ENCODE measurements at places on chromosomes 1 and 21.
A peak's percentile ranks its signal among the peaks of the same experiment; 100 is the strongest.

DNA sequence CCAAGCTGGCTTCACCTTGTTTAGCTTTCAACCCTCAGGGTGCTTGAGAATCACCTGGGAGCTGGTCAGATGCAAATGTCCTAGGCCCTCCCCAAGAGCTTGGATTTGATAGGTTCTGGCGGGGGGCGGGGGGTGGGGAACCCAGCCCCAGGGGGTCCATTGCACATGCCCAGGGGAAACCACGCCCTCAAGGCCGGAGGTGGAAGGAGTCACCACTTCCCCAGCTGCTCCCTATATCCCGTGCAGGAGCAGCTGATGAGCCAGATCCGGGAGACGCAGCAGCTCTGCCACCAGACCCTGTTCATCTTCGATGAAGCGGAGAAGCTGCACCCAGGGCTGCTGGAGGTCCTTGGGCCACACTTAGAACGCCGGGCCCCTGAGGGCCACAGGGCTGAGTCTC lies 5.8 kb downstream of the TOR3A start:
- DNase-seq, result no peak

DNA sequence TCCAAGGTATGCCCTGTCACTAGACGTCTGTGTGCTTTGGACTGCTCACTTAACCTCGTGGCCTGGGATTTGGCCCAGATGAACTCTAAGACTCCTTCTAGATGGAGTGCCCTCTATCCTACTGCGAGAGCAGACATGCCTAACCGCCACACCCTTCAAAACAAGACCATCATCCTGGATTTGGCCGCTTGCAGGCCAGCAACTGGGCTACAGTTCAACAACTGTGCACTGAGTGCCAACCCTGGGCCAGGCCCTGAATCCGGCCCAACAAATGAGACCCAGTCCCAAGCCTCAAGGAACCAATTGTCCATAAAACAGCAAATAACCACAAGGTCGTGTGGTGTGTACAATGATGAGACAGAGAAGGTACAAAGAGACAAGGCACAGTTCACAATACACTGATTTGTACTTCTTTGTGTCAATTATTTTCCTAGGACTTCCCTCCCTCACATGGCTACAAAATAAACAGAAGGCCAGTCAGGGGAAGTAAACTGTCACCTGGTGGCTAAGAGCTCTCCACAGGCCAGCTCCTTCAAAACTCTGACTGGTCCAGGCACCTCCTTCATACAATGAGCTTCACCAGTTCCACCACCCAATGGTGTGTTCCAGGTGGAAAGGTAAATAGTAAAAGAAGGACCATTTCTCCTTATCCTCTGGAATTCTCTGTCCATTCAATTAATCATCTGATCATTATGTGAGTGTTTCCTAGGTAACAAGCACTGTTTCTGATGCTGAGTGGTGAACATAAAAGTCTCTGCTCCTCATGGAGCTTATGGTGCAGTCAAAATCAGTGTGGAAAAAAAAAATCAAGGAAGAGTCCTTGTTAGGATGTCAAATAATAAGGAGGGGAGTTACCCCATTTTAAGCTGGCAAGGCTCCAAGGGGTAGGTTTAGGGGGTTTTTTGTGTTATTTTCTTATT lies 60.4 kb downstream of the CAPZB start:
- no peak for DNase-seq

DNA sequence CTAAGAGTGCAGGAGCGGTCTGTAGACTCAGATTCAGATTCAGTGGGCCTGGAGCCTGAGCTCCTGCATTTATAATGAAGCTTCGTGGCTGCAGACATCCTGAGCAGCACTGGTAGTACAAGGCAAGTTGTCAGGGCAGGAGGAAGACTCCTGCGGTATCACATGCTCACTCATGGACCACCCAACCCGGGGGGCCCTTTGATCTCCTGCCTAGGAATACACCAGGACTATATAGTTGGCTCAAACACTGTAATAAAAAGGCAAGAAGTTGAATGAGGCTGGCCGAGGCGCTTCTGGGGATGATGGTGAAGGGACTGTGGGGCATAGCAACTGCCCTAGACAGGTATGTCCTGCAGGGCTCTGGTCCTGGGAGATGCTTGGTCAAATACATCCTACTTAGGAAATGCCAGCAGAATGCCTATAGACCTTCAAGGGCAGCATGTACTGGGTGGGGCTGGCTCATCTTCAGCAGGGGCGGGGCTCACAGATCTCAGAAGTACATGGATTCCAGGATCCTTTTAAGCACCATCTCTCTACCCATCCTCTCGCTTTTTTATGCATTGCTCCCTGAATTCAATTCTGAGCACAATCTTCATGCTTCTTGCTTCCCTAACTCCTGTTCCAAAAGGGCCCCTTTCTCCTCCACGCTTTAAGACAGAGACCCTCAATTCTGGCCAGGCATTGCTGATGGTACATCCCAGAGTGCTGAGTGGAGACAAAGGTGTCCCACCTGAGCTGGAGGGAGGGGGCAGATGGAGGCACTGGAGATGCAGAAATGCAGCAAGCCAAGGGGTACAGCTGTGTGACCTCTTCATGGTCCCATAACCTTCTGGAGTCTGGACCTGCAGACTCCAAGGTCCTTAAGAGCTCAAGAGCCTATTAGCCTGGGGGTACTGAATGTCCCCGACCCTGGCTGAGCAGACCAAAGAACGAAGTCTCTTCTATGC lies 2.1 kb upstream of the RAP1GAP start:
- no peak for DNase-seq

DNA sequence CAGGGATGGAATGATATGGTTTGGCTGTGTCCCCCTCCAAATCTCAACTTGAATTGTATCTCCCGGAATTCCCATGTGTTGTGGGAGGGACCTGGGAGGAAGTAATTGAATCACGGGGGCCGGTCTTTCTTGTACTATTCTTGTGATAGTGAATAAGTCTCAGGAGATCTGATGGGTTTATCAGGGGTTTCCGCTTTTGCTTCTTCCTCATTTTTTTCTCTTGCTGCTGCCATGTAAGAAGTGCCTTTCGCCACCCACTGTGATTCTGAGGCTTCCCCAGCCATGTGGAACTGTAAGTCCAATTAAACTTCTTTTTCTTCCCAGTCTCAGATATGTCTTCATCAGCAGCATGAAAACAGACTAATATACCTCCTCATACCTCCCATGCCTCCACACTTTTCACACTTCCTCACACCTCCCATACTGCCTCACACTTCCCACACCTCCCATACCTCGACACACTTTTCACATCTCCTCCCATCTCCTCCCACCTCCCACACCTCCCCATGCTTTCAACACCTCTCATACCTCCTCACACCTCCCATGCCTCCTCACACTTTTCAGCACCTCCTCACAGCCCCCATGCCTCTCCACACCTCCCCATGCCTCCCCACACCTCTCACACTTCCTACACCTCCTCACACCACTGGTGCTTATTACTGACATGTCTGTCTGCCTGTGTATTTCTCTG lies 21.3 kb downstream of the GPR137B start:
- DNase-seq, result no peak

GRCh38 chr1:86915737-86916235 lies 1.4 kb downstream of the HS2ST1 start:
- DNase-seq, result no peak

- no peak for DNase-seq
These were observed 9.4 kb downstream of the POFUT2 start for GRCh38 chr21:45278156-45278911.

DNA sequence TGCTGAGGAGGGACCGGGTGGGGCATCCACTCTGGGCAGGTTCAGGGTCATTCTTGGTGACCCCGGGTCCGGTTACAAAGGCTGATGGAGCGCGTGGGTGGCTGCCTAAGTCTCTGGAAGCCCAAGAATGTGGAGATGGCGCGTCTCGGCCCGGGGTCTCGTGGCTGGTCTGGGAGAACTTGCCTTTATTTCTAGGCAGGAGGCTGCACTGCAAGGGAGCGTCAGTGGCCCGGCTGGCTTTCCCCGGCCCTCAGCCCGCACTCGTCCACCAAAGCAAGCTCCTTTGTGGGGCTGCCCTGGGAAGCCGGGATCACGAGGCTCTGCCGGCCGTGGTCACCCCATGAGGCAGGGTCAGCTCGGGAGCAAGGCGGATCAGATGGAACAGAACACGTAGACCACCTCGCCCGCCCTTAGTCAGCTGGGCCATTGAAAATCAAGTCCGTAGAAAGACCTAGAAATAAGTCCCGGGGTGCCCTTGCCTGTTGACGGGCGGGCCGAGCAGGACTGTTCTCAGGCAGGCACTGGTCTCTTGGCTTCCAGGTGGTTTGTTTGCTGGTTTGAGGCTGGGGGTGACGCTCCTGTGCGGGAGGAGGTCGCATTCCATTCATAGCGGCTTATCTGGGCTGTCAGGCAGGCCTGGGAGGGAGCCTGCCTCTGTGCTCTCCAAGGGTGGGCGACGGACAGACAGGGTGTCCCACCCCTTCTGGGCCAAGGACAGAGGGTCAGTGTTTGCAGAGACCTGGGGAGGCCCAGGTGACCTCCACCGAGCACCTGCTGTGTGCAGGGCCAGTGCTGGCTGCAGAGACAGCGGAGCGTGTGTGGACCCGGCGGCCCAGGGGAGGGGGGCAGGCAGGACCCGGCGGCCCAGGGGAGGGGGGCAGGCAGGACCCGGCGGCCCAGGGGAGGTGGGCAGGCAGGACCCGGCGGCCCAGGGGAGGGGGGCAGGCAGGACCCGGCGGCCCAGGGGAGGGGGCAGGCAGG lies 25.8 kb downstream of the COL18A1 start:
- no peak for DNase-seq

GRCh38 chr1:152018537-152018936 lies 18.3 kb downstream of the S100A11 start:
- DNase-seq, result no peak

DNA sequence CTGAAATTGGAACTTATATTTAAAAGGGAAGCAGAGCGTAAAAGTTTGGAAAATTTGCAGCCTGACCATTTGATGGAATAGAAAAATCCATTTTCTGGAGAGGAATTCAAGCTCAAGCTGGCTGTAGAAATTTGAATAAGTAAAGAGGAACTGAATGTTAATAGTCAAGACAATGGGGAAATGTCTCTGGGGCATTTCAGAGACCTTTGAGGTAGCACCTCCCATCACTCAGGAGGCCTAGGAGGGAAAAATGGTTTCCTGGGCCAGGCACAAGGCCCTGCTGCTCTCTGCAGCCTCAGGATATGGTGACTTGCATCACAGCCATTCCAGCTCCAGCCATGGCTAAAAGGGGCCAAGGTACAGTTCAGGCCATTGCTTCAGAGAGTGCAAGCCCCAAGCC lies 17.6 kb upstream of the TSHB start:
- no peak for DNase-seq

- no peak for DNase-seq
These were observed 99.4 kb downstream of the VAV3 start for GRCh38 chr1:107865627-107866026.

- no peak for DNase-seq
These were observed 30.4 kb downstream of the WNT9A start for GRCh38 chr1:227917081-227917950.

DNA sequence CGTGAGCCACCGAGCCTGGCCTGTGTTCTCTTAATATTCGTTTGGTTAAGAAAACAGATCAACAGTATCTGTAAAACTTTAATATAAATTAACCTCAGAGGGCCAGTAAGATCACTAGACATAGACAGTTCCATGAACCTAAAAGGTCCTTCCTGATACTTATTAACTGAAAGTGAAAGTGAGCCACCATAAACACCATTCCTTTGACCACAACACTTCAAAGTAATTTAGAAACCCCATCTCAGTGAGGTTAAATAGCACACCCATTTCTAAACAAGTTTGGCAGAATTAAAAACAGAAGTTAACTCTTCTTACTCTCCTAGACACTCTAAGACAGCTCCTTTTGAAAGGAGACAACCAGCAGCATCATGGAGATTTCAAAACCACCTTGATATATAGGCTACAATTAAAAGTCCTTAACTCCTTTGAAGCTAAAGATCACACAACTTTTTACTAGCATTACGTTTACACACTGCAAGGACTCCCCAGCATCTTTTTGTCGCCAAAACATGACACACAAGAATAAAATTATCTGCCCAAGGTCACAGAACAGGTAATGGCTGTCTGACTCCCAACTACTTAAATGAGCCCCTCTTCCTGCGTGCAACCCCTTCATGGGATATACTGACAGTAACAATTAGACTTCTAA lies 2.2 kb downstream of the RNF19B start:
- no peak for DNase-seq

GRCh38 chr1:246281639-246282038 lies 225.4 kb downstream of the SMYD3 start:
- no peak for DNase-seq

DNA sequence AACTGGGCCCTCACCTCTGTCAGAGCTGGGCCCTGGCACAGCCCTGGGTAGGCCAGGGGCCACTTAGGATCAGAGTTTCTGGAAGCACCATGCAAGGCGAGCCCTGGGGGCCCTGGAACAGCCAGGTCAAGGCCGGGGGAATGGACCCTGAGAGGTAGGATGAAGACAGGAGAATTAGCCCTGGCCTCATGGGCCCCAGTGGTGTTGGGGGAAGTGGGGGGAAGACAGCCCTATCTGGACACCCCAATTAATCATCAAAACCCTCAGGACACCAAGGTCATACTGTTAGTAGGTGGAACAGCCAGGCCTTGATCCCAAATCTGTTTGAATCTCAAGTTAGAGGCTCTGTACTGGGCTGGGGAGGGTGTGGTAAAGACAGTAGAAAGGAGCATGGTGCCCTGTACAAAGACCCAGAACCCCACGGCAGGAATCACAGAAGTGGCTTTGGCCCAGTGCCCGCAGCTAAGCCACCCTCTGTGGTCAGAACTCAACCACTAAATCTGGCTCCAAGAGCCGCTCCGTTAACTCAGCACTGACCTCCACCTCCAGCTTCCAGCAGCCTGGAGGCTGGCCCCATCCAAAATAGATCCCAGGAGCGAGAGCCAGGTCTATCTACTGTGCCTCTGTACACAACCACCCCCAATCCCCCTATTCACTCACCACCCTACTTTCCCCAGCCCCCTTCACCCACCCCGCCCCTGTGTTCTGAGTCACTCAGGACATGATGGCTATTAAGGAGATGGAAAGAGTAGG lies 14.0 kb upstream of the TRIM63 start:
- no peak for DNase-seq

GRCh38 chr1:13730751-13731482 lies 30.9 kb downstream of the PRDM2 start:
- DNase-seq, result no peak

DNA sequence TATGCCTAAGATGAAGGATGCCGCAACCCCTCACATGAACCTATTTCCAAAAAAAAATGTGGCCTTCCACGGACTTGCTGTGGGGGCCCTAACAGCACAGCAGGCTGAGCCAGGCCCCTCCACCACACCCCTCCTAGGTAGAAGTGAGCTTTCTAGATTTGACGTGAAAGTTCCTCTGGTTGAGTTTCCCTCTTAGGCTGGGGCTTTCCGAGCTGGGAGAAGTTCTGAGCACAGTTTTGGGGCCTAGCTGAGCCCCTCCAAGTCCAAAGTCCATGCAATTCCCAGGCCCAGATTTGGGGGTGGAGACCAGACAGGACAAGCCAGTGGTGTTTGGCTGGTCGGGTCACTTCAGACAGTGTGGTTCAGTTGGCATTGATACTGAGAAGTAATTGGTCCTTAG lies 13.8 kb upstream of the PHLDA3 start:
- DNase-seq, result peak; percentile 25

- DNase-seq, result no peak
These were observed 7.8 kb upstream of the CALML6 start for GRCh38 chr1:1907098-1907736.

Data from uterus (tissue), 4 donors.